ENCODE measurements at places on chromosomes 12 and 14.

DNA sequence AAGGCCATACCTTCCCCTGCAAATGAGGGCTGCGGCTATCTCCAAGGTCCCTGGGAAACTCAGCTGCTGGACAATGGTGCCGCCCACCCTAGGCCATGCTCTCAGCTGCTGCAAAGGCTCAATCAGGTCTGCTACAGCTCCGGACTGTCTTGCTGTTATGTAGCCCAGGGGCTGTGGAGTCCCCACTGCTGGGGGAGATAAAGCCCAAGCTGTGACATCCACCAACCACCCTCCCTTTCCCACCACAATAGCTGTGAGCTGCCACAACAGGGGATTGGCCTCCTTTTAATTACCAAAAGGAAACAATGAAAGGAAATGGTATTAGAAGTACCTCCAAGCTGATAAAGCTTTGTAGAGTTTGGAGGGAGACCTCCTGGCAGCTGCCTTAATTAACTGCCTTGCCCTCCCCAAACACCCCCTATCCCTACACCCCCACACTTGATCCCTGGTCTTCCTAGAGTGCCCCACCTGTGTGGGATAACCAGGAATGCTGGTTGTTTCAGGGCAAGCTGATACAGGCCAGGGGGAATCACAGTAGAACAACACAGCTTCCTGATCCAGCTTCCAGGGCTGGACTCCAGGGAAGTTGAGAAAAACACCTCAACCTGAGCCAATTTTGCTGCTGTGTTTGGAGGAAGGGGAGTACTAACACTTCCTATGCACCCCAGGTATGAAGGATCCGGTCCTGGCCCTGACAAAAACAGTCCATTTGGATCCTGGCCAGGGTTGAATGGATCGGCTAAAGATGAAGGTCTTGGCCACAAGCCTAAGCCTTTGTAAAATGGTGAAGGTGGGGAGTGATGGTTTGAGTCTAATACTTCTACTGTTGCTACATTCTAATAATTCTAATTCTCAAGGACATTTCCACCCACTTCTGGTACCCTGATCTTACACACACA lies at the start of gene VWF:
VWF (minus strand) TSS at position 260 of the 899 bp plus-strand sequence. CDS start 1,474 bp downstream, outside the sequence.
- no peak for DNase-seq

DNA sequence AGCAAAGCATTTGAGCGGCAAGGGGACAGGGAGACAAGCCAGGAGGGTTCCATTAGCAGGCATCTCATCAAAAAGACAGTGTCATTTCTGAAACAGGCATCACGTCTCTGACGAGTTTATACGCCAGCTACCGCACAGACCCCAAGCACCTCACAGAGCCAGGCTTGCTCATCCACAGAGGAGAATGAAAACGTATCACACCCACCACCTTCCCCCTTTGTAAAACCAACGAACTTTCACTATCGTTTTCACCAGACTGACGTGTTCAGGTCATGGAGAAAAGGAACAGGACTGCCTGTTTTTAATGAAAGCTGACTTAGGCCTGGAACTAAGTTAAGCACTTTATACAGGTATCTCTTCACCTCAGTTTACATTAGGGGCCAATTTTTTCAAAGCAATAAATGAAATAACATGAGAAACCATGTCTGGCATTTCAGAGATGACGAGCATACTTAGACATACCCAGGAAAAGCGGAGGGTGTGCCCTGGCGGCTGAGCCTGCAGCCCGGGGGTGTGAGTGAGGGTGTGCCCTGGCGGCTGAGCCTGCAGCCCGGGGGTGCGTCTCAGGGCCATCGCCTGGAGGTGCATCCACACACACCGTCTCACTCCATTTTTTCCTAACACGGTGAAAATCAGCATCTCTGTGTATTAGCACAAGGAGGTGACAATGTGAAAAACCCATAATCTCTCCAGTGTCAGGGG lies 41.9 kb downstream of the STX2 start:
- DNase-seq, result peak; percentile 30

DNA sequence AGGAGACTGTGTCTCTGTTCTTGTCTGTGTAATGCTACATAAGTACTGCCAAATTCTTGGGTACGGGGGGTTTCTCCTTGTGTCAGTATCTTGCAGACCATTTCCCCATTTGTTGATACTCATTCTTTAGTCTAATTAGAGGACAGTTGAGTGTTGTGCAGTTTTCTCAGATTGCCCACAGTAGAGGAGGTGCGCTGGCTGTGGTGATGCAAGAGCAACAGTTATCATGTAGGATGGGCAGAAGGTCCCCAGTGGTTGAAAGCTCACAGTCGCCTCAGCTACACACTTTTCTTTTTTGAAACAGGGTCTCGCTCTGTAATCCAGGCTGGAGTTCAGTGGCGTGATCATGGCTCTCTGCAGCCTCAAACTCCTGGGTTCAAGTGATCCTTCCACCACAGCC lies 37.8 kb upstream of the ATP2A2 start:
- no peak for DNase-seq

GRCh38 chr12:68303850-68304249 lies 28.3 kb downstream of the MDM1 start:
- no peak for DNase-seq

DNA sequence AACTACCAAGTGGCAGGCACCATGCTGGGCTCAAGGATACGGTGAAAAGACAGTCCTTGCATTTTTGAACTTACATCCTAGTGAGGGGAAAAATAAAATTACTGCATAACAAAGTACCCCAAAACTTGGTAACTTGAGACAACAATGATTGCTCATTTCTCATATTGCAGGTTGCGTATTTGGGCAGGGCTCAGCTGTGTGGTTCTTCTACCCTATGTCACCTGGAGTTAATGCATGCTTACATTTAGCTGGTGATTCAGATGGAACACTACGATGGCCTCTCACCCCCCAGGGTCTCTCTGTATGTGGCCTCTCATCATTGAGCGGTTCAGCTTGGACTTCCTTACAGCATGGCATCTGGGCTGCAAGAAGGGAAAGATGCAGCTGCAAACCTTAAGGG lies 60.7 kb upstream of the RBM19 start:
- no peak for DNase-seq

DNA sequence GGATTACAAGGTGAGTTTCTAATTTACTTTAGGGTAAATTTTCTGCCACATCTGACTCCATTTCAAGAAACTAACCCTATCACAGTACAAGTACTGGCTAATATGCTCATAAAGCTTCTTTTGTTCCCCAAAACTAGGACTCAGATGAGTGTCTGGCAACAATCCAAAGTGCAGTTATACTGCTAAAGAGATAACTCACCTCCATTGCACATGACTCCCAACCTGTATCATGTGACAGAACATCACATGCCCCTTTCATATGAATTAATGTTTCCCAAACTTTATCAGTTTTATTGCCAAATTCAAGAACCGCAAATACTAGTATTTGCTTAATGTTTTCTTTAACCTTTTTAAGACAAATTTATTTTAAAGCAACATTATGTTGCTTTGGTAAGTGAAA lies 3.9 kb upstream of the PPP1R12A start:
- DNase-seq, result no peak

GRCh38 chr14:60253649-60254048 lies 4.6 kb downstream of the PPM1A start:
- DNase-seq, result no peak

- DNase-seq, result no peak
These were observed 82.5 kb downstream of the ETV6 start for GRCh38 chr12:11732023-11732422.

- no peak for DNase-seq
These were observed 1.3 kb downstream of the CAMKK2 start for GRCh38 chr12:121295116-121295745.

DNA sequence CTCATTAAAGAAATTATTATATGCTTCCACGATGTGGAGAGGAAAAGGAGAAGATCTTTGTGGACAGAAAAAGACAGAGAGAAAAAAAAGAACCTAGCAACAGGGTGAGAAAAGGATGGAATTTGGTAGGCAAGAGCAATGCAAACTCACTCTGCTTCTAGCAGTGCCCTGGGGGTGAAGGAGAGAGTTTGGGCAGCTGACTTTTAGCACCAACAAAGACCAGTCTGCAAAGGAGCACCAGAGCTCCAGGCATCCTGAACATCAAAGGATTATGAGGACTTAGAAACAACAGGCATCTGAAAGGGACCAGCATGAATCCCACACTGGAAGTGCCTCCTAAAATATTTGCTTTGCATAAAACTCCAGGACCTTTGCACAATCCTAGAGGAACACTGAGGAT lies 32.8 kb upstream of the RERG start:
- DNase-seq, result no peak

DNA sequence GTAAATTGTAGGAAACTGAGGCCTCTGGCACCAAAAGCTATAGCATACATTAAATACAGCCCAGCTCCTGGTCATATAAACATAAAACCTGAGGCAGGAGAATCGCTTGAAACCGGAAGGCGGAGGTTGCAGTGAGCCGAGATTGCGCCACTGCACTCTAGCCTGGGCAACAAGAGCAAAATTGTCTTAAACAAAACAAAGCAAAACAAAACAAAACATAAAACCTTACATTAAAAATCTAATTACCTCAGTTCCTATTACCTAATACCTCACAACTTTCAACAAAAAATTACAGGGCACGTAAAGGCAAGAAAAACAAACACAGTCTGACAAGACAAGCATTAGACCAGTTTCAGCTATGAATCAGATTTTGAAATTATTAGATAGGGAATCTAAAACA lies 36.7 kb downstream of the TMEM116 start:
- no peak for DNase-seq

DNA sequence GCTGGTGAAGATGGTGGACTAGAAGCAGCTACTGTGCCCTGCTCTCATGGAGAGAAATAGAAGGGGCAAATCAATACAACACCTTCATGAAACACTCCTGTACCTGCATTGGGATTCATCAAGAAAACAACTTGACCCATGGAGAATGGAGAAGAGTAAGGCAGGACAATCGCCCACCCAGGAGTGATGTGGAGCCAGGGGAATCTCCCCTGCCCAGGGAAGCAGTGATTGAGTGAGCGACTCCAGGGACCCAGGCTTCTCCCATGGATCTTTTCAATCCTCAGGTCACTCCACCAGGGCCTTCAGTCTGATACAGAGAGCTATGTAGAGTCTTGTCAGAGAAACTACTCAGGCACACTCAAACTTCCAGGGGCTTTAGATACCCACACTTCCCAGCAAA lies 161.9 kb upstream of the DYRK2 start:
- DNase-seq, result no peak

DNA sequence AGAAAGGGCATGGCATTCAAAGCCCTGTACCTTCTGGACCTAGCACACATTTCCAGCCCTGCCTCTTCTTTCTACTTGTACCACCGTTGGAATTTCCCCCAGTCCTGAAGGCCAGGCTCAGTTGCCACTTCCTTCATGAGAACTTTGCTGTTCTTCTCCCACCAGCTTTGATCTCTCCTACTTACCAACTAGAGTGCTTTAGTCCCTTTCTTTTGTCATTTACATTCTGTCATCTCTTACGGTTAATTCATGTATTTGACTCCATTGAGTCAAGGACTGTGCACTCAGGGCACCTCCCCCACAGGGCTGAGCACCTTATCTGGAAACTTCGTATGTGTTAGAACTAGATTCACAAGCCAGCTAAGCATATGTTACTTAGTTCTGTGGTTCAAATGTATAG lies 26.3 kb downstream of the BICDL1 start:
- DNase-seq, result peak; percentile 42

- no peak for DNase-seq
These were observed 802 bp upstream of the TMPRSS12 start for GRCh38 chr12:50841716-50842531.

DNA sequence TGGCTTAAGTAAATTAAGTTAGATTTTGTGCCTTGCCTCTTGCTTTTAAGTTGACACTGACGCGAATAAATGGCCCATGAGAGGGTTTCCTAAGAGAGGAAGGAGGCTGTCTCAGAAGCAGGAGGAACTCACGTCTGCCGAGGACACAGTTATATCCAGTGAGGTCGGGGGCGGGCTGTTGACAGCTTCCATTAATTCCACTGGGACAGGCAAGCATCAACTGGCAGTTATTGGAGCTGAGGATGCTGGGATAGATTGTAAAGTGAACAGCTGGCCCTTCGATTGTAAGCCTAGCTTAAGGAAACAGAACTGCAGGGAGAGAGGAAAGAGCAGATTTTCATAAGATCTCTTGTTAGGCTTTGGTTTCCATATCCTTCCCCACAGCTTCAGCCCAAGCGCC lies 399.2 kb downstream of the IPO8 start:
- DNase-seq, result no peak

DNA sequence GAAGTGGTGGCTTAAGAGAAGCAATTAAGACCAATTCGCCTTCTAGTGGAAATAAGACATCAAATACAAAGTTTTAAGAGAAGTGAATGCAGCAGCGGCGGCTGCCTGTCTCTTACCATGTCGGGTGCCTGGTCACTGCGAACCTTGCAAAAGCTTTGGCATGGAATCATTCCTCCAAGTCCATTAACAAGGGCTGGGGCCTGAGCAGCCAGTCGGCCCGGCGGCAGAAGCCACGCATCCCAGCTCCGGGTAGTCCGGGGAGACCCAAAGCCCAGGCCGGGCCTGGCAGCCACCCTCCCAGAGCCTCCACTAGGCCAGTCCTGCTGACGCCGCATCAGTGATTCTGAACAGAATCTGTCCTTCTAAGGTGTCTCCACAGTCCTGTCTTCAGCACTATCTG lies 321.0 kb downstream of the TMEM121 start:
- no peak for DNase-seq

GRCh38 chr12:109488051-109488665 lies 10.7 kb downstream of the UBE3B start:
- DNase-seq, result no peak

DNA sequence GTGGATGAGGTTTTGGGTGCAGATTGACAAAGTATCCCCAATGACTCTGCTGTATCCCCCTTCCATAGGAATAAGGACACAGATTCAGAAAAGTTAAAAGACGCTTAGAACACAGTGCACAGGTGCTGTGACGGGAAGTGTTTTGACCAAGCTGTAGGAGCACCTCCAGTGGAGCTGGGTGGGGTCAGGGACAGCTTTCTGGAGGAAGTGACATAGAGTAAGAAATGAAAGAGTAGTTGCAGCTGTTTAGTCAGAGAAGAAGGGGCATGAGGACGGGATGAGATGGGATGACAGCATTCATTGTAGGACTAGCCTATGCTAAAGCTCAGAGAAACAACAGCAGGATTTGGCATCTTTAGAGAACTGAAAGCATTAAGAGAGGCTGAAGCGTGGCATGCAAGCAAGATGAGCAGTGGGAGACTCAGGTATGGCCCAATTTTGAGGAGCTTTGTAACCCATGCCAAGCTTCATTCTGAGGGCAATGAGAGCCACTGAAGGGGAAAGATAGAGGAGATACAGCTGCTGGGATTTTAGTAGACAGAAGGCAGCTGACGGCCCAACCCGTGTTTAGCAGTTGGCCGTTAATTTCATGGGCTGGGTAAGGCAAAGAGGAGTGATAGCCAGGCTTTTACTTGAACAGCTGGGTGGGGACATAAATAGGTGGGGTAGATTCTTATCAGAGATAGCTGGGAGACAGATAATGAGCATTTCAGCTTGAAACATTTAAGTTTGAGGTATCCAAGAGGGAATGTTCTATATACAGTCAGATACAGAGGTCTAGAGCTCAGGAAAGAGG lies 131.8 kb upstream of the KRAS start:
- DNase-seq, result no peak

All from activated CD4-positive, alpha-beta T cell treated with anti-CD3 and anti-CD28 coated beads, Interleukin-2, amount 50 U/mL, for 1 hour (primary cell).